ENCODE measurements at places on chromosomes 7 and 10.

DNA sequence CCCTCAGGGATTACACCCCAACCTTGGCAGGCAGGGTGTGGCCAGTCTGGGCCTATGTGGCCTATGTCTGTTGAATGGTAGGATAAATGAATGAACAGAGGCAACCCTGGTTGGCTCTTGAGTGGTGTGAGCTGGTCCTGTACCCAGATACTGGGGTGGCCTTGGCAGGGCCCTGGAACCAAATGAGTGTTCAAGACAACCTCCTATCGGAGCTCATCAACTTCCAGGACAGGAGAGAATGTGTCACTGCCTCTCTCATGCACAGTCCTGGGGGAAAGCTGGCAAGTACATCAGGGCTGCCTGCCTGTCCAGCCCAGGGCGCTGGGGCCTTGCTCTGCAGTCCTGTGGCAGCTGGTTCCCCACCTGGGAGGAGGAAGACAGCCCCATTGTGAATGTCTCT is 271.6 kb downstream of the CALN1 start:
- no peak for DNase-seq

- DNase-seq: no peak
Observed at GRCh38 chr7:98879198-98879978, 1.1 kb downstream of the TRRAP start.

- DNase-seq: no peak
Observed at GRCh38 chr7:45917658-45918057, 3.4 kb downstream of the IGFBP3 start.

GRCh38 chr10:114349522-114350215 is 54.6 kb downstream of the AFAP1L2 start:
- no peak for DNase-seq

GRCh38 chr7:29216128-29216527 is 21.6 kb downstream of the CHN2 start:
- DNase-seq: no peak

DNA sequence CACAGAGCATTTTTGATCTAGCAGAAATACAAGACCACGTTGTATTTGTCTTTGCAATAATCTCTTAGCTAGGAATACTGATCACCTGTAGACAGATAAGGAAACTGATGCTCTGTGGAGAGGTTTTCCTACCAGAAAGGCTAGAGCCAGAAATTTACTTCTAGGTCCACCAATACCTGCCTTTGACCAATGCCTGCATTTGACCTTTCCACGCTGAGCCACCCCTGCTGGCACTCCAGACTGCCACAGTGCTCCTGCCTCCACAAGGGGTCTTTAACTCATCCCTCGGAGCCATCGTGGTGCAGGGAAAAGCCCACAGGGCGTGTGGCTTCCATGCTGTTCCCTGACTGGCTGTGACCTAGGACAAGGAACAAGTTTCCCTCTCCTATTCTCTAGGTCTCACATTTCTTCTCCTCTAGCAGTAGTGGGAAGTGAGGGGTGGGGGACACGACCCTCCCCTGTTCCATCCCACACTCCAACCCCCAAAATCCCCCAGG is 1.5 kb upstream of the ELN start:
- no peak for DNase-seq

GRCh38 chr7:140646931-140647647 is 6.5 kb upstream of the DENND2A start:
- DNase-seq: no peak

DNA sequence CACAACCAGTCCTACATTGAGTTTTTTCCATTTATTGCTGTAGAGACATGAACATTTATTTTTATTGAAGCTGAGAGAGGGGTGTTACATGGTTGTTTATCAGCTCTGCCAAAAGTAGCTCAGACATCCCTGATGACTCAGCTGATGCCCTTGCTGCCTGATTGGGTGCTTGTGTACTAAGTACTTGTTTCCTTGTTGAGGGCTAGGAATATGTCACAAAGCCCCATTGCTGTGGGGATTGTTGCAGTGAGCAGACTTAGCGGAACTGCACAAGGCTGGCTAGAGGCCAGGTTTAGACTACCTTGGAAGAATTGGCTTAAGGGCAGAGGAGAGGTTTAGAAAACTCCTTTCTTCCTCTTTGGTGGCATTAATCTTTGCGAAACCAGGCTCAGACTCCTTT is 110.6 kb downstream of the AUTS2 start:
- no peak for DNase-seq

- DNase-seq: no peak
Observed at GRCh38 chr10:101123815-101124617, 7.1 kb upstream of the TLX1 start.

- no peak for DNase-seq
Observed at GRCh38 chr10:51171946-51172345, 97.7 kb downstream of the PRKG1 start.

DNA sequence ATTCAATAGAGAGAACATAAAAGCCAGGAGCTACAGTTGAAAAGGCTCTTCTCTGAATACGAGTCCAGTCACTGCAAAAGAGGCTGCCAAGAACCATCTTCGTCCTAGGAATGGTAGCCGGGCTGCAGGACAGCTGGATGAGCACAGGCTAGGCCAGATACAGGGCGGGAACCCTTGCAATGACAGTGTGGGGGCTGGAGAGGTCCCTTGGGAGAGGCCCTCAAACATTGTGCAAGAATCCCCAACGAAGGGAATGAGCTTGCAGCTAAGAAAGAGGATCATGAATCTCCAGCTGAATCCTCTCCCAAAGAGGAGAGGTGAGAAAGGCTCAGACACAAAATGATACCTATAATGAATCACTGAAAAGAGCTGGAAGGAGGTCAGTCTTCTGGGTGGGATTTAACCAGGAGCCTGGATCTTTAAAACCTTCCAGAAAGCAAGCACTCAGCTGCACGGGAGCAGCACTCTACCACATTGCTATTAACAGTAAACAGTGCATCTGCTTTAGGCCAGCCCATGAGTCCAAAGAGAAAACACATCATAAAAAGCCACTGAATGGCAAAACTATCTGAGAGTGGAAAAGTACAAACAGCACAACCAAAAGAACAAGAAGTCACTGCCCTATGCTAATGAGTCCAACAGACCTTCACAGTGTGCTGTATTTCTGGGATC is 287.9 kb downstream of the TNS3 start:
- no peak for DNase-seq

- DNase-seq: no peak
Observed at GRCh38 chr10:3235996-3236510, 63.5 kb upstream of the PITRM1 start.

DNA sequence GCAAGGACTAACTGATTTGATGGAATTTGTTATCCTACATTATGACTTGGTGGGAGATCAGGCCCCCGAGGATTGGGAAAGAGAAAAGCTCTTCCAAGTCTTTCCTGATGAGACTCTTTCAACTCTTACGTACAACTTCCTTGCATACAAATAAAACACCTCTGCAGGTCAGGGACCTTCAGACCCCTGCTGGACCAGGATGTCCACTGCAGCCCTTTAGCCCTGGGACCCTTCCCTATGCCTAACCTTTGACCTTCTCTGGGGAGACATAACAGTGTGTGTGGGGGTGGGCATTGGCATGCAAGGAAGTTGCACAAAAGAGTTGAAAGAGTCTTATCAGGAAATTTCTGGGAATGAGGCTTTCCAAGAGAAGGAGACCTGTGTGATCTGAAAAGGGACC is 859.4 kb downstream of the TYW1 start:
- no peak for DNase-seq

GRCh38 chr7:49775949-49776443 is 2.6 kb downstream of the VWC2 start:
- DNase-seq: no peak

DNA sequence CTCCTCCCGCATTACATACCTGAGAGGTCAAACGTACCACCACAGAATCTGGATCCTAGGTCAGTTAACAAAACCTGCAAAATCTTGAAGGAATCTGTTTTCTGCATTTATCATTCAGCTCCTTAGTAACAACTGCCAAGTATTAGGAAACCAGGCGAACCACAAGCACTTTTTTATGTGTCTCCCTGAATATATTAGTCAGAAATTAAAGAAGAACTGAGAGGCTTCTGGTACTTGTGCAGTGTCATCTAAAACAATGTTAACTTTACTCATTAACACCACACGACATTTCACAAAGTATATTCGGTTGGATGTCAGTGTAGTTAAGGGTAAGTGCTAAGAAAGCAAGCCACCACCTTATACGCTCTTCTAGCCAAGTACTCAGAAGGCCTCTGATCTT is 2.5 kb downstream of the CCDC6 start:
- no peak for DNase-seq

DNA sequence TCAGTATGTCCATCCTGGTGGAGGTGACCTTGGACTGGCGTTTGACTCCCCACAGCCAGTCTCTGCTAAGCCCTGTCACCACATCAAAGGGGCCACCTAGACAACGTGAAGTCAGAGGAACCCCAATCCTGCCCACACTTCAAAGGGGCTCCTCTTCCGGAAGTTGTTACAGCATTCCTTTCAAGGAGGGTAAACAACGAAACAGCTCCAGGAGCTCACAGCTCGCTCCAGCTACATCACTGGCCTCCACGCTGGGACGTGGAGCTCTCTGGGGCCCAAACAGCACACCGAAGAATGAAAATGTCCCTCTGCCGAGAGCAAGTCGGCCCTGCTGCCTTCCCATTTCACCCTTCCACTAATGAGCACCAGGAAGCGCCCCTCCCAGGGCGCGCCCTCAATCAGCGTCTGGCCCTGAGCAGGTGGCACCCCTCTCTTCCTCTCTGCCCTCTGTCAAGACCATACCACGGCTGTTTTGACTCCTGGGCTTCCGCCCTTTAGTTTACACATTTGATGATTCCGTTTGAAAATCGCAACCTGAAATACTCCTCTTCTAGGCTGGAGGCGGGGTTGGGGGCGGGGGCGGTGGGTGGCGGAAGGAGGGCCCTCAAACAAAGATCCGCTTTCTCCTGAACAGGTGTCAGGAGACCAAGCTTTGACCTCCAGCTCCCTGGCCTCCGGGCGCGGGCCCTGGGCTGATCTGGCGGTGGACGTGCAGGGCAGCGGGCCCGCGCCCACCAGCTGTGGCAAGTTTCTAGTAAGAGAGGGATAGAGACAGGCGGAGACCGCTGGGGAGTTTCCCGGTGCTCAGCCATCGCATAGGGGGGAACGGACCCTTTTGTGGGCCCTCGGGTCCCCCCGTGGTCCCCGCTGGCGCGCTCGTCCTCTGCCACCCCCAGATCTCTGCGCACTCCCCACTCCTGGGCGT is 53.1 kb upstream of the KDM7A start:
- DNase-seq: no peak

- DNase-seq: no peak
Observed at GRCh38 chr10:78424723-78425122, 391.1 kb downstream of the RPS24 start.

DNA sequence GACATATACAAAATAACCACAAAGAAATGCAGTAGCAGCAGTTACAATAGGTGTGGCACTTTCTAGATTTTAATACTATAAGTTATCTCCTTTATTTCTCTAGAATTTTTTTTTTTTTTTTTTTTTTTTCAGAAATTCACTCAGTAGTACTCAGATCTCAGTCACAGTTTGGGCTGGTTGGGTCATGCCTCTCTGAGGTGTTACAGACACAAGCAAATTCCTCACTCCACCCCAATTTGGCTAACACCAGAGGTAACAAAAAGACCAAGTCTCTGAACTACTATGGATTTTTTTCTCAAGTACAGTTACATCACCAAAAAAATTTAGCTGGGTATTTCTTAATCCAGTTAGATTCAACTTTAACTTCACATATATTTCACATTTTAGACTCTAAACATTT is 985.1 kb upstream of the LRRN3 start:
- DNase-seq: no peak

DNA sequence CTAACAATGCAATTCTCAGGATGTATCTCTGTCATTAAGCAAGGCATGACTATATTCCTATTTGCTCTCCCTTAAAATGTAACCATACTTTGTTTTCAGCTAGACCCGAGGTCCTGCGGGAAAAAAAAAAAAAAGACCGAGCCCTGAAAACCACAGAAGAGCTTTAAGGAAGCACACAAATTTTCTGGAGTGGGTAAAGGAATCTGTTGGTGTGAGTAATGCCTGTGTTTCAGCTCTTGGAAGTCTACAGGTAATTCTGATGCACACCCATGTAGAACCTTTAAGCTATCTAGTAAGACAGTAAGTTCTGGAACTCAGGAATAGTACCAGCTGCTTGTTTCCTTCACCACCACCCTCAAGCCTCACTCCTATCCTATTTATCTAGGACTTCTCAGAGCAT is 351.1 kb downstream of the PARD3 start:
- DNase-seq: no peak

DNA sequence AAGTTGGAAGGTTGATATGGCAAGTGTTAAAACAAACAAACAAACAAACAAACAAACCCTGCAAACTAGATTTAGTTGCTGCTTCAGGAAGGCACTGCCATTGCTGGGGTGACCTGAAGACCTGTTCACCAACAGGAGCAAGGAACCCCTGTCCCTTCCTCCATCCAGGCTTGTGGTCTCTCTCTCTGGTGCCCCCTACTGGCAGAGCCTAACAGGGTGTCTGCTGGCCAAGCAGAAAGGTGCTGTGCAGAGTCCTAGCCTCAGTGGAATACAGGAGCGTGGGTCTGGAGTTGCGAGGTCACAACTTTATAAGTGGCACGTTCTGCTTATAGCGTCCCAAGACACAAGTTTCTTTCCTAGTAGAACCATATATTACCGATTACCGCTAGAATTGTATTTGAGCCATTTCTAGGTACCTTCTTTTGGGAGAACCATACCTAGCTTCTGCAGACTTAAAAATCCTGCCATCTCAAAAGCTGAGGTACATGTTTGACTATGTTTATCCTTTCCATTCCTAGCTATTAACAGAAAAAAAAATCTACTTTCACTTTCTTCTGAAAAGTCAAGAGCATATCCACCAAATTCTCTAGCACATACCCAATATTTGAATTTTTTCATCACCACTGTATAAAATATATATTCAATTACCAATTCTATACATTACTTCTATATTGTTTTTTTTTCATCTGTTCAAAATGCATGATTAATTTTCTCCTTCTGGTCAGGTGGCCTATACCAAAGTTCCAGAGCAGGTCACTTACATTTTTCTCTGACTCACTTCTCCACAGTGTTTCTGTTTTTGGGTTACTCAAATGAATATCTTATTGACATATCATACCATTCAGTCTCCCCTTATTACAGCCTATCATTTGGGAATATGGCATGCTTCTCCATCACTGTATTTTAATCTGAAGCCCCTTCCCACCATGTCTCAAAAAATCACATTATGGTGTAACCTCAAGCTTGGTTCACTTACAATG is 29.1 kb upstream of the CALD1 start:
- DNase-seq: no peak

DNA sequence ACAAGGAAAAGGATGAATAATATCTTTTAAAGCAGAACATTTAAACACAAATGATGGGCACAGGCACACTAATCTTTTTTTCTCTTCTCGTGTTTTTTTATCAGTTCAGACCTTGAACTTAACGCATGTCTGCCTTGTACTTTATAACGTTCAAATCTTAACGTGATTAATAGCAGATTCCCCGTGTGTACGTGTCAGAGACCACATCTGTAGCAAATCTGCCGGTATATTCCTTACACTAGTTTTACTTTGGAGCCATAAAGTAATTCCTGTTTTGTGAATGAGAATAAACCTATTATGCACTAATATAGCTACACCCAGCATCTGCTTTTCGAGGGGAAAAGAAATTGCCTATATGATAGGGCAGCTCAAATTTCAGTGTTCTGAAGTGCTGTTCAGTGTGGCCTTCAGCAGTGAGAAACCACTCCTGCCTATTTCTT is 166.0 kb upstream of the TCF7L2 start:
- no peak for DNase-seq

All from AG04449 (cell line).